ENCODE measurements at places on chromosomes 3 and 15.

- no peak for DNase-seq
Observed at GRCh38 chr3:82416830-82417229, 655.4 kb upstream of the GBE1 start.

- DNase-seq: peak; percentile 39
Observed at GRCh38 chr3:46566040-46566641, at the start of gene LRRC2. TSS of gene LRRC2 (minus strand) at chr3:46566302. CDS start at chr3:46551591, 14,711 bp downstream.

- no peak for DNase-seq
Observed at GRCh38 chr3:176734146-176734545, 463.1 kb downstream of the TBL1XR1 start.

DNA sequence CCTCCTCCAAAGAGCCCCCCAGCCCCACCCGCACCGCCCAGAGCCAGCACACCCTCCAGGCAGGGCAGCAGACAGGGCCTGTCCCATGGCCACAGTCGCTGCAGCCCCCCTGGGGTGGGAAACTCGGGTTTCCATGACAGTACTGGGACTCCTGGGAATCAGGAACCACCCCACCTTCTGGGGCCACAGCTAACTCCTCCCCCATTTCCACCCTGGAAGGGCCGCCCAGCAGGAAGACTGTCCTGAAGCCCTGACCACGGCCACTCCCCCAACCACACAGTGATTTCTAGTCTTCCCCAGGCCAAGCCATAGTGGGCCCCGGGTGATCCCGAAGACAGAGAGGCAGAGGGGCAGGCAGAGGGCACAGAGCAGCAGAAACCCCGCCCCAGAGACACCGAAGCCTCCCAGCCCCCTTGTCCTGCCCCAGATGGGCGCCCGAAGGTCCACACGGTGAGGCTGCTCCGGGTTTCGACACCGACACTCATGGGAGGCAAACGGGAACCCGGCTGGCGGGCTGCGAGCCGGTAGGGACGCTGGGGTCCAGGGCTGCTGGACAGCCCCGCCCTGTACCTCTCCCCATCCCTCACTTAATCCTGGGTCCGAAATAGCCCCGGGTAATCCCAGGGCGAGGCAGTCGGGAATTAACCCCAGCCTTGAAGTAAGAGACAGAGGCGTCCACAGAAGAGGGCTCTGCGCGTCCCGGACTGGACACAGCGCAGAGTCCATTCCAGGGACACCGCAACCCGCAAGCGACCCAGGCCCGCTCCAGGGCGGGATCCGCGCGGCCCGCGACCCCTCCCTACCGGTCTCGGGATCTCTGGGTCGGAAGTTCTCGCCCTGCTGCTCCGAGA lies 138.4 kb downstream of the NUP210 start:
- no peak for DNase-seq

GRCh38 chr3:170761103-170761502 lies 108.9 kb downstream of the RPL22L1 start:
- DNase-seq: no peak

GRCh38 chr3:132253262-132253878 lies 63.8 kb upstream of the ACP3 start:
- DNase-seq: no peak

GRCh38 chr3:163672954-163673353 lies 1405.3 kb downstream of the SI start:
- DNase-seq: no peak

- DNase-seq: no peak
Observed at GRCh38 chr3:103511891-103512290, 1077.1 kb downstream of the ZPLD1 start.

- no peak for DNase-seq
Observed at GRCh38 chr15:64515196-64515595, 54.8 kb downstream of the ZNF609 start.

GRCh38 chr3:54533856-54534255 lies 394.0 kb downstream of the LRTM1 start:
- no peak for DNase-seq

DNA sequence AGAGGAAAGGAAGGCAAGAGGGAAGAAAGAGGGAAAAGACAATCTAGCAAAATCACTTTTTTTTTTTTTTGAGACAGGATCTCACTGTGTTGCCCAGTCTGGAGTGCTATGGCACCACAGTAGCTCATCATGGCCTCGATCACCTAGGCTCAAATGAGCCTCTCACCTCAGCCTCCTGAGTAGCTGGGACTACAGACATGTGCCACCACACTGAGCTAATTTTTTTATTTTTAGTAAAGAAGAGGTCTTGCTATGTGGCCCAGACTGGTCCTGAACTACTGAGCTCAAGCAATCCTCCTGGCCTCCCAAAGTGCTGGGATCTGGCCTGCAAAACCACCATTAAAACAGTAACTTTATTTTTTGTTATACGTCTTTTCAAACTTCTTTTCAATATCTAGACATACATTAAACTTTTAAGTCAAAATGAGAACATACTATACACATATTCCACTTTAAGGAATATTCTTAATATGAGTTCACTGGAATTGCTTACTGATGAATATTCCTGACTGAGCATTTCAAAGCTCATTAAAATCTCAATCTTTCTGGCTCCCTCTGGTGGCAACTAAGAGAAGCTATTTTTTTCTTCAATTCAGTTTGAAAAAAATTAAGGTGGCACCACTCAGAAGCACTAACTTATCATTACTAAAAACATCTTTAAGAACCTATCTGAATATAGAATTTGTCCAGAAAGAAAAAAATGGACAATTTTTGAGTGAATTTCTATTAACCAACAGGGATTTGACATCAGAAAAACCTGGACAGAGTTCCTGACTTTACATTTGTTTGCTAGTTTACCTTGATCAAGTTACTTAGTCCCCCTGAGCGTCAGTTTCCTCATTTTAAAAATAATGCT lies 40.9 kb downstream of the UACA start:
- peak; percentile 41 for DNase-seq

DNA sequence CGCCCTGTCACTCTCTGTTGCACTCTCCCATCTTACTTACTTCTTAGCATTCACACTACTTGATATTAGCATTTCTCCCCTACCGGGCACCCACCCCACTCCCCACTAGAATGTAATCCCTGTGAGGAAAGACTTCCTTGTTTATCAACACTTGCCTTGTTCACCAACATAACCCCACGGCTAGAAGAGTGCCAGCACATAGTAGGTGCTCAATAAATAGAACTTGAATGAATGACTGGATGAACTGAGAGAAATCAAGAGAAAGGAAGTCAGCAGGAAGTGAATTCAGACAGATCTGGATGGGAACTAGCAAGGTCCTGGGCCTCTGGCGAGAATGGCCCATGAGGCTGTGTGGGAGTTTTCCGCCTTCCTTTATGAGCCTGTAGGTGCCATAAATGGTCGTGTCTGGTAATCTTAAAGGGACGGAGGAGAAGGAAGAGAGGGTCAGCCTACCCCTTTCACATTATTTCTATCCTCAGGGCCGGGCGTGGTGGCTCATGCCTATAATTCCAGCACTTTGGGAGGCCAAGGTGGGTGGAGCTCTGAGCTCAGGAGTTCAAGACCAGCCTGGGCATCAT lies 42.4 kb upstream of the HERC1 start:
- no peak for DNase-seq

GRCh38 chr3:71583566-71584393 lies at the start of gene FOXP1:
TSS of gene FOXP1 (minus strand) at chr3:71583728. CDS start at chr3:71198381, 385,347 bp downstream.
- peak; percentile 32 for DNase-seq

- no peak for DNase-seq
Observed at GRCh38 chr3:186452517-186452916, 90.5 kb upstream of the DGKG start.

DNA sequence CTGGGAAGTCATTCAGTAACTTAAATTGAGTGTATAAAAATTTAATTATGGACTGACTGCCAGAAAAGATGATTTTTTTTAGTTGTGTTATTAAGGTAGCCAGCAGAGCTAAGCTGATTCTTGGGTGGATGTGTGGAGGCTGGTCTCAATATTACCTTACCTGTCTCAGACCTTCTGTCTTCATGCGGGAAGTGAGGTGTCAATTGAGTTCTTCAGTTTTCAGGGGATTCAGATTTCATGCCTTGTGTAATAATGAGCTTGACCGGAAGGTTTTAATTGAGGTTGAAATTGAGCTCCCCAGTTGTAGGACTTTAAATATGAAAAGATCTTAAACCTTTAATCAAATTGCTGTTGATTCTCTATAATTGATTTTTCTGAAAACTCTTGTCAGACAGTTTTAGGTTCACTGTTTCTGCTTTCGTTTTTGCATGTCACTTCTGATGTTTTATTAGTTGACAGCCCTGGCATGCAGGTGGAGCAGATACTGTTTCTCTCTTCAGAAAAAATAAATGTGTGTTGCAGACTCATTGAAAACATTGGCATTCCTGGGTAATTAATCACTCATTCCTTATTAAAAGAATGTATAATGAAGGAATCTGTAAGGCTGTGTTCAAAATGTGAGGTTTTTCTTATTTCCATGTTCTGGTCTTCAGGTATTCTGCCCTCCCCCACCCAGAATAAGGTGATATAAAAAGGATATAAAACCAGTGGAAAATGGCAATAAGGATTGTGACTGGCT lies 54.5 kb downstream of the PSMD6 start:
- no peak for DNase-seq

DNA sequence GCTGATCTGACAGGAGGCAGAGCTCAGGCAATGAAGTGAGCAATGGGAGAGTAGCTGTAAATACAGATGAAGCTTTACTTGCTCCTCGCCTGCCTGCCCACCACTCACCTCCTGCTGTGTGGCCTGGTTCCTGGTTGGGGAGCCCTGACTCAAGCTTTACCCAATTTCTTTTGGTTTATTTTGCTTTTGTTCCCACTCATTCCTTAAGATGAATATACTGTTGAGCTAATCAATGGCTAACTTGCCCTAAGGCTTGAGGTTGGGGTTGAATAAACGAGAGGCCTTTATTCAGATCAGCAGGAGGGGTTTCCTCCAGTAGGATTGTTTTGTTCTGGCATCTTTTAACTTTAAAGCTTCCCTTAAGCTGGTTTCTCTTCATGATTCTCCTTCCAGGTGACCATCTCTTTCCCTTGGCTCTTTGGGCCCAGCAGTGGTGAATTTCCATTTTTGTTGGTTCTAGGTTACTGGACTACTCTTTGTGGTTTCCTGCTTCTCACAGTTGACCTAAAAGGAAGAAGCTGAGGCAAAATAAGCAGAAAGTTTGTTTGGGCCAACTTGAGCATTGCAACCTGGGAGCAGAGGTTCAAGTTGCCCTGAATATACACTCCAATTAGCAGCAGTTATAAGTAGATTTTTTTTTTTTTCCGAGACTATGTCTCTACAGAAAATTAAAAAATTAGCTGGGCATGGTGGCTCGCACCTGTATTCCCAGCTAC lies 44.4 kb downstream of the STARD9 start:
- no peak for DNase-seq

DNA sequence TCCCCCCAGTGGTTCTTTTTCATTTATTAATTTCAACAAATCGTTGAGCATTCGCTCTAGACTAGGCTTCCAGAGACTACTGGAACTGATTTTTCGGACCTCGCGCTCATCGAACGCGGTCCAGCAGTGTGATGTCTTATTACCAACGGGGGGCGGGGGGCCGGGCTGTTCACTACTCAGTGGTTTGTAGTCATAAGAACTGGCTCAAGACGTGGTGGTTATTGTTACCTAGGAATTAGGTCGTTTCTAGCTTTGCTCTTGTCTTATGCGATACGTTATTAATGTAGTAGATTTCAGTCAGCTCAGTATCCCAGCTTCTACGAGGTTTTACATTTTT lies 858 bp downstream of the RBM5 start:
- DNase-seq: no peak

DNA sequence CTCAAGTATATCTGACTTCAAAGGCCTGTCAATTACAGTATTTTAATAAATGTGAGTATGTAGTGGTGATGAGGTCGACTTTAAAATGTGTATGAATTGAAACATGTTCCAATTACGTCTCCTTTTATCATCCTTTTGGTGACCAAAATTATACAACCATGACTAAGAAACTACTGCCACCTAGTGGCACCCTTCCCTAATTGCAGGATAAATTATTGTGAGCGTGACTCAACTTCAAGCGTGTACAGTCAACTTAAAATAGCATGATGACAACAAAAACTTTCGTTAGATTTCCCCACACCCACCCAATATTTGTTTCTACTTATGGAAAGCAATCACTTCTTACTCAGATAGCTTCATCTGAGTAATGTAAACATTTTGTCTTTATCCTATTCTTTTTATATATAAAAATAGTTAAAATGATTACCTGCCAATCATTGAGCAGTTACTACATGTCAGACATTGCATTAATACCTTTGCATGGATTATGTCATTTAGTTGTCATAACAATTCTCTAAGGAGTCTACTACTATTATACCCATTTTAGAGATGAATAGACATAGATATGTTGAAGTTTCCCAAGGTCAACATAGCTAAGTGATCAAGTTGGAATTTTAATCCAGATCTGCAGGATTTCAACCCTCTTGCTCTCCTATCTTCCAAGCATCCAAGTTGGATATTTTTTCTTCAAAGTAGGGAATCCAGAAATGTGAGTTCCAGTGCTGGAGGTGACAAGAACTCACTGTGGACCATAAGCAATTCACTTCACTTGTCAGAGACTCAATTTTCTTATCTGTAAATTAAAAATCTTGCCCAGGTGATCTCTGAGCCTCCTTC lies 106.0 kb downstream of the MEX3B start:
- DNase-seq: peak; percentile 31

DNA sequence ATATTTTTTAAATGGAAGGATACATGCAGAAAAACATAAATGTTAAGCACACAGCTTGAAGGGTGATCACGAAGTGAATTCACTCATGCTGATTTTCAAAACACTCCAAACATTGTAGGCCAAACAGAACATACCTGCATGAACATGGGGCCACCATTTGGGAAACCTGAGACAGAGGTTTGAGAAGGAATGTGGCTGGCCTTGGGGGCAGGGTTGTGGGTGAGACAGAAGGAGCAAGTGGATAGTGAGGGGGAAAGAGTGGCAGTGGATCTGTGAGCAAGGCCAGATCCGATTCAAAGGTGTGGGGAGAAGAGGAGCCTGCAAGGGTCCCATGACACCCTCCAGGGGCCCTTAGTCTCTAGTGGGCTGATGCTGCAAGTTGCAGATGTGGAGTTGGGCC lies 94.9 kb downstream of the HMG20A start:
- DNase-seq: no peak

DNA sequence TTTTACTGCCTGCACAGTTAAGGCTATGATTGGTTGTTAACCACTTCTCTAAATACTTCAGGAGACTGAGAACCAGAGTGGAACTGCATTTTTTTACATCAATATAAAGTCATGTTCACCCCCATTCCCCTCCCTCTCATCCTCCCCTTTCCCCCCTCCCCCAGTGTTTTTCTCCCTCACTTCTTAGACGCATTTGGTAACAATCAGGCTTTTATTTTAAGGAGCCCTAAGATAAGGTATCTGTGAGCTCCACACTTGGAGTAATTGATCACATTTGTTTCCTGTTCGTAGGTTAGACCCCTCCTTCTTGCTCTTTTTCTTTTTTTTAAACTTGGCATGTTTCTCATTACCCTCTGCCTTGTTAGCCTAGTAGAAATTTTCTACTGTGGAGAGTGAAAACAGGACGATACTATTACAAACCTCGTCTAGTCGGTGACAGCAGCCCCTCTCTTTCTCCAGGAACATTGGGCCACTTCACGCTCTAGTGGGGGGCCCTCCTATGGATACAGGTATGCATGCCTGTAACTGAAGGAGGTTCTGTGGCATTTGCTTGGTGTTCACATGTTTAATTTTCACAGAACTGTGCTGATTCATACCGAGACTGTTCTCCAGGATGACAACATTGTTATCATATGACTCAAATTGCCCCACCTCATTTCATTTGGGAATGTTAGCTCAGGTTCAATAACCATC lies 314.4 kb downstream of the MECOM start:
- DNase-seq: no peak

GRCh38 chr15:51558876-51559275 lies 63.7 kb downstream of the DMXL2 start:
- no peak for DNase-seq
